ENCODE measurements at places on chromosomes 16 and 17. TPM values are rescaled to one million over a fixed set of nuclear protein-coding genes. Genes with fewer than 3 reads are reported as not detected.

Gene LRRC37A
- total RNA-seq: 2.0 TPM

Gene CA5A
- total RNA-seq: not detected

Gene TEX19
- total RNA-seq: not detected

DNA sequence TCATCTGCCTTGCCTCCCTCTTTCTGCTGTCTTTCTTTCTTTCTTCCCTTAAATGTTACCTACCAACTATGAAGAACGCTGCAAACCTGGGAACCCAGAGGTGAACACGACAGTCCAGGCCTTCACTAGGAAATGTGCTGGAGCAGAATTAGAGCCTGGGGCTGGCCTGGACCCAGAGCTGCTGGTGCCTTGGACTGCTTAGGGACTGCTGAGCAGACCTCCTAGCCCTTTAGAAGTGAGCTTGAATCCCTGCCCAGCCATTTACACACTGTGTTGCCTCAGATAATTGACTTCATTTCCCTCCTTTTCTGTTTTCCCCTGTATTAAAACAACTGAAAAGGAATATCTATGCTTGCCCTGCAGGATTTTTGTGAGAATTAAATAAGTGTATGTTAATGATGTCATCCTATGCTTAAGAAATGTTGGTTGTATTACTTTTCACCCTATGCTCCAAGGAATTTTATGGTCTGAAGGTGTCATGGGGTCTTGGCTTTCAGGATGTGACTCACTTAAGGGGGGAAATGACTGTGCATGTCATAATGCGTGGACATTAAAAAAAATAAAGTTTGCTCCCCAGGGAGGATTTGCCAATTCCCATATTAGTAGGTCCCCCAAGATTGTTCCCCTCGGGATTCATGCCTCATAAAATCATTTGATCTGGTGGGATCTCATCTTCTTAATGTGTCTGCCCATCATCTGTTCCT is 11.5 kb downstream of the CDH13 start:
- H3K27me3 ChIP-seq: no peaks in the 10 kb centered on the region
- H3K4me3 ChIP-seq: no peak overlapping the region
- H3K36me3 ChIP-seq: no peaks in the 10 kb centered on the region
- H3K4me1 ChIP-seq: peaks cover 26% of the 10 kb centered on the region
- H3K27ac ChIP-seq: peak overlapping the region; percentile 53

DNA sequence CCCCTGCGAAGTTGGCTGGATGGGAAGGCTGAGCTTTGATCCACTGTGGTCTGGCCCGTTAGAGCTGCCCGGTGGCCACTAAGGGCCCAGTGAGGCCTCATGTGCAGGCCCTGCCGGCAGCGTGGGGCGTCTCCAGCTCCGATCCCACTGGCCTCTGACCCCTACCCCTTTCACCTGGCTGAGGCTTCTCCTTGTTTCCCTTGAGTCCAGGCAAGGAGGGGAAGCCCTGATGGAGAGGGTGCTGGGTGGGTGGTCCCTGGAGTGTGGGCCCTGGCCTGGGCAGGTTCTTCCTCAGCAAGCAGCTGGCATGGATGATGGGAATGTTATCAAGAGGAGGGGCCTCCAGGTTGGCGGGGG is 356.8 kb downstream of the SEC14L1 start:
- H3K27me3 ChIP-seq: no peaks in the 10 kb centered on the region
- no peak overlapping the region for H3K27ac ChIP-seq
- no peak overlapping the region for H3K4me3 ChIP-seq
- DNase-seq: peak; percentile 15

DNA sequence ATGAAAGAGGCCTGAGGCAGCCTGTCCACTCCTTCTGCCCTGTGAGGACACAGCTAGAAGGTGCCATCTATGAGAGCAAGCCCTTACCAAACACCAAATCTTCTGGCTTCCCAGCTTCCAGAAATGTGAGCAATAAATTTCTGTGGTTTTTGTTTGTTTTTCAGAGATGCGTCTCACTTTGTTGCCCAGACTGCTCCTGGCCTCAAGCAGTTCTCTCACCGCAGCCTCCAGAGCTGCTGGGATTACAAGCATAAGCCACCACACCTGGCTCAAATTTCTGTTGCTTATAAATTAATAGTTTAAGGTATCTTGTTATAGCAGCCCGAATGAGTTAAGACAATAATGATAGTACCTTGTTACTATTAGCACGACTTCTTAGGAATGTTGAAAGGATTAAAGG is 12.5 kb upstream of the SLC16A11 start:
- no peaks in the 10 kb centered on the region for H3K27me3 ChIP-seq
- no peaks in the 10 kb centered on the region for H3K4me1 ChIP-seq
- no peaks in the 10 kb centered on the region for H3K36me3 ChIP-seq
- DNase-seq: no peak

Gene ZFP3
- 14.3 TPM for total RNA-seq

GRCh38 chr16:50329446-50330189 is 39.2 kb downstream of the BRD7 start:
- no peak for DNase-seq
- peaks cover 86% of the 10 kb centered on the region for H3K36me3 ChIP-seq
- H3K4me1 ChIP-seq: no peaks in the 10 kb centered on the region
- H3K4me3 ChIP-seq: no peak overlapping the region

GRCh38 chr16:80656711-80657150 is 115.9 kb downstream of the DYNLRB2 start:
- no peaks in the 10 kb centered on the region for H3K36me3 ChIP-seq
- no peak overlapping the region for H3K27ac ChIP-seq
- H3K27me3 ChIP-seq: no peaks in the 10 kb centered on the region
- no peak overlapping the region for H3K4me3 ChIP-seq

Gene RNF112
- 0.69 TPM for total RNA-seq

- no peak overlapping the region for H3K4me3 ChIP-seq
- H3K4me1 ChIP-seq: no peaks in the 10 kb centered on the region
- no peaks in the 10 kb centered on the region for H3K27me3 ChIP-seq
Measured at GRCh38 chr16:49737541-49737940, 118.4 kb downstream of the ZNF423 start.

DNA sequence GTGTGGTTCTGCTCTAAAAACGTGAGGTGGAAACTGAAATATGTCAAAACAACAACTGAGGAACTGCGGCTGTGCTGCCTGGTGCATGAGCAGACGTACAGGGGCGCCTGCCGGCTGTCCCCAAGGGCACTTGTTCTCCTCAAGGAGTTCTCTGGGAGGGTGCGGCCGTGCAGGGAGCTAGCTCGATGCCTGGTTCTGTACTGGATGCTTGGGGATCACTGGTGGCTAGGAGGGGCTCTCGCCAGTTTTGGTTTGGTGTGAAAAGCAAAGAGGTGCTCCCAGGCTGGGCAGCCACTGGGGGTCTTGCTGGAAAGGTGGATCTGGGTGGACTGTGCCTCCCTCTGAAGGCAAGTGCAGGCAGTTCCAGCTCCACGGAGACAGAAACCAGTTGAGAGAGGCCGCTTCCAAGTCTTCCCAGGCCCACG is 41.9 kb upstream of the ATP2A3 start:
- peaks cover 51% of the 10 kb centered on the region for H3K36me3 ChIP-seq
- H3K27ac ChIP-seq: no peak overlapping the region
- H3K4me3 ChIP-seq: no peak overlapping the region
- H3K4me1 ChIP-seq: peaks cover 23% of the 10 kb centered on the region
- H3K27me3 ChIP-seq: no peaks in the 10 kb centered on the region

DNA sequence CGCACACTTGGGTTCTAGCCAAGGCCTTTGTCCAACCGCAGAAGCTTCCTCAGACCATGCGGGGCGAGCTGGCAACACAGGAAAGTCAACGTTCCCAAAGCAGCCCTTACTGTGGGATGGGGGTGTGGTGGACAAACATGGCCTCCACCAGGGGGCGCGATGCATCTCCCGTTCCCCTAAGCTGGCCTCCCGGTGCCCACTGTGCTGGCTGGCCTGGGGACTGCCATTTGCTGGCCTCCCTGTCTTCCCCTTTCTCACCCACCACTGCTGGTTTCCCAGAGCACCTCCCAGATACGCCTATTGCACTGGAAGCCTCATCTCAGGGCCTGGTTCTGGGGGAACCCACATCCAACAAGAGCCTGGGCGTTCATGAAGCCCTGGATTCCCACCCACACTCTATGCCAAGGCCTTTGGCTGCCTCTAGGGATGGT is 145.3 kb downstream of the IRF8 start:
- H3K4me1 ChIP-seq: no peaks in the 10 kb centered on the region
- no peak overlapping the region for H3K27ac ChIP-seq
- no peaks in the 10 kb centered on the region for H3K36me3 ChIP-seq
- no peak overlapping the region for H3K4me3 ChIP-seq
- DNase-seq: no peak

- H3K4me3 ChIP-seq: no peak overlapping the region
- no peak for DNase-seq
- no peaks in the 10 kb centered on the region for H3K36me3 ChIP-seq
- no peaks in the 10 kb centered on the region for H3K4me1 ChIP-seq
- no peaks in the 10 kb centered on the region for H3K27me3 ChIP-seq
Measured at GRCh38 chr16:1143761-1144450, 9.0 kb upstream of the CACNA1H start.

DNA sequence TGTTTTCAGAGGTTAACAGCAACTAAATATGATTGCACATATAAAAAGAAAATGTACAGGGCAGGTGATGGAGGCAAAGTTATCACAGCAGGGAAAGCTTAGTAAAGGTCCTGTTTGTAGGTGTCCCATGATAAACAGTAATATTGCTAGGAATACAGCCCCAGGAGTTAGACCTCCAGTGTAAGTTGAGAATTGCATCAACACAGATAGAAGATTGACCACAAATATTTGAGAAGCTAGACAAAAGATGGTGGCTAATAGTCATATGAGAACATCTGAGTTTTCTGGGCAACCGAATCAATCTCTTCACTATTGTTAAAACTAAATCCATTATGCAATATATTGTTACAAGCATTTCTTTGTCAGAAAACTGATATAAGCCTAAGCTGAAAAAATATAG is 152.6 kb downstream of the CDH11 start:
- no peak overlapping the region for H3K27ac ChIP-seq
- peaks cover 10% of the 10 kb centered on the region for H3K36me3 ChIP-seq
- no peaks in the 10 kb centered on the region for H3K4me1 ChIP-seq
- no peak overlapping the region for H3K4me3 ChIP-seq

- no peaks in the 10 kb centered on the region for H3K36me3 ChIP-seq
- no peaks in the 10 kb centered on the region for H3K27me3 ChIP-seq
- DNase-seq: no peak
Measured at GRCh38 chr17:15882777-15883176, 62.2 kb upstream of the ADORA2B start.

Gene FN3K
- 54.3 TPM for total RNA-seq

Gene ZPBP2
- not detected for total RNA-seq

DNA sequence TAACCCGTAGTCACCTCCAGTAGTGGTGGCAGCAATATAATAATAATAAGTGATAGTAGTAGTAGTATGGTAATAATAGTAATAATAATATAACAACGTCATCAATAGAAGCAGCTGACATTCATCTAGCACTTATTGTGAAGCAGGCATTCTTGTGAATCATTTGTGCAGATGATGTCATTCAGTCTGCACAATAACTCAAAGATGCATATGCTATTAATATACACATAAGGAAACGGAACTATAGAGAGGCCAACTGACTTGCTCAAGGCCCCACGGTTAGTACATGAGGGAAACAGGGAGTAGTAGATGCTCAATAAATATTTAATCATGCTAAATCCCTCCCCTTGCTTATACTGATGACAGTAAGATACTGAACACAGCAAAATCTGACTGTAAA is 35.4 kb upstream of the GAN start:
- H3K27ac ChIP-seq: no peak overlapping the region
- H3K36me3 ChIP-seq: no peaks in the 10 kb centered on the region
- no peaks in the 10 kb centered on the region for H3K27me3 ChIP-seq

Gene C17orf113
- 0.53 TPM for total RNA-seq

DNA sequence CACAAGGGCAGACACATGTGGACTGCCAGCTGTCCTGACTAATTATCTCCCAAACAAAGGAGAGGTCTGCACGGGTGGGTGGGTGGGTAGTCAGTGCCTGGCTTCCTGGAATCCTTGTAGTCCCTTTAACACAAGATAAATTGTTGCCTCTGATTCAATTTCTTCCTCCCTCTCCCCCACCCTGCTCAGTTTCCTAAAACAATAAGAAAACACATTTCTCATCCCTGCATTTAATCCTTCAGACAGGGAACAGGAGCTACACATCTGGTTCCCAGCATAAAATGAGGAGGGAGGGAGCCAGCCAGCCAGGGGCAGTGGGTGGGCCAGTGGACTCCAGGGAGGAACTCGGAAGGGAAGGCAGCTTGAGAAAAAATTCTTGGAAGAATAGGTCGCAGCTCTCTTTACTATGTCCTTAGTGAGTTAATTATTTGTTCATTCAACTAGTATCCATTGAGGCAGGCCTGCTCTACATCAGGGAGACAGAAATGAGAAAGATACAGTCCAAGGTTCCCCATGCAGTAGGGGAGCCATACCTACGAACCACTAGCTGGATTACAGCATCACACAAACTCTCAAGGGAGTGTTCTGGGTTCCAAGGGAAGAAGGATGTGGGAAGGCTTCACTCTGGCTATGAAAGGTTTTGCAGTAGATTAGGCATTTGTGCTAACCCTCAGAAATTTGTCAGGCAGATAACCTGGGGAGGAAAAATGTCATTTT is 58.3 kb downstream of the CCT6B start:
- H3K4me3 ChIP-seq: no peak overlapping the region
- no peaks in the 10 kb centered on the region for H3K27me3 ChIP-seq
- no peaks in the 10 kb centered on the region for H3K4me1 ChIP-seq
- no peak overlapping the region for H3K27ac ChIP-seq

DNA sequence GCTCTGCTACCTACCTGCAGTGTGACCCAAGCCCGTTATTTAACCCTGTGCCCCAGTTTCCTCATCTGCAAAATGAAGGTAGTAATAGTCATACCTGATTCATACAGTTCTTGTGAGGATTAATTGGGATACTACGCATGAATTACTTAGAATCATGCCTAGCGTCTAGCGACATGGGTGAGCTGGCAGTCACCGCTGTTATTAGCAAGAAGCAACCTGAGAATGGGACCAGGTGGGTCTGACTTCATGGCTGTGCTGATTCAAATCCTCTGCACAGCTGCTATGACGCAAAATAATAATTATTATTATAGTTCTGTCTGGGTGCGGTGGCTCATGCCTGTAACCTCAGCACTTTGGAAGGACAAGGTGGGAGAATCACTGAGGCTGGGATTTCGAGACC is 7.9 kb downstream of the SOCS1 start:
- DNase-seq: no peak
- no peaks in the 10 kb centered on the region for H3K27me3 ChIP-seq
- H3K4me3 ChIP-seq: no peak overlapping the region
- no peaks in the 10 kb centered on the region for H3K4me1 ChIP-seq

Gene SLC52A1
- total RNA-seq: not detected

DNA sequence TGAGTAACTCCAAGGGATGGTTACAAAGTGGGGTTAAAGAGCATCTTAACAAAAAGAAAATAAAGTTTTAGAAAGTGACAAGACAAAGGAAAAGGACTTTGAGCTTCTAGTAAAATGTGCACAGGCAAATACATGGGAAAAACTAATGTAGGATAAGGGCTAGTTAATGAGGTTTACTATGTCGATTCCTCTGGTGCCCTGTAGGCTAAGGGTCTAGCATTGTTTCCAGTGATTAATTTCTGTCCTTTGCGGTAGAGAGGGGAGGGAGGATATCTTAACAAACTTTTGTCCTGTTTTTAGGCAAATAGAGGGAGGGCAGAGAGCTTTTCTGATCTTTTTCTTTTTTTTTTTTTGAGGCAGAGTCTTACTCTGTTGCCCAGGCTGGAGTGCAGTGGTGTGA is 96.6 kb upstream of the SIAH1 start:
- H3K4me3 ChIP-seq: no peak overlapping the region
- no peak overlapping the region for H3K27ac ChIP-seq
- H3K27me3 ChIP-seq: no peaks in the 10 kb centered on the region
- DNase-seq: no peak
- no peaks in the 10 kb centered on the region for H3K4me1 ChIP-seq

GRCh38 chr17:73166731-73167581 is 2.1 kb downstream of the SSTR2 start:
- H3K4me3 ChIP-seq: peak overlapping the region; percentile 64
- peaks cover 13% of the 10 kb centered on the region for H3K27me3 ChIP-seq
- no peaks in the 10 kb centered on the region for H3K36me3 ChIP-seq
- H3K27ac ChIP-seq: peak overlapping the region; percentile 18

Measured in heart left ventricle (tissue), 16 donors.